Suppressor macrophage (primary cell): ENCODE measurements at places on chromosomes 5 and 9.

DNA sequence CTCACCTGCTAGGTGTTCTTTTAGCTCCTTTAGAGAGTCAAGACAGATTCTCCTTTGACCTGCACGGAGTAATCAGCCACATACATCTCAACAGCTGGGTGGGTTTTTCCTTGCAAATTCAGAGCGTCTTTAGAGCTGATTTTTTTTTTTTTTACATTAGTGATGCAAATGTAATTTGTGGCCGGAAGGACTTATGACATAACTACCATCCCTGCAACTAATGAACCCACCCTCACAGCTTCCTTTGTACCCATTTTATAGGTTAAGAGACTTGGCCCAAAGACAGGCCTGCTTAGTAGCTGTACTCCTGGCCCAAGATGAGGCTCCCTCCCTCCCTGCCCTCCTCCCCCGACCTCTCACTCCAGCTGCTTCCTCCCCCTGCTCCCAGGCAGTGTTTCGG is 69.9 kb upstream of the NIPAL4 start:
- DNase-seq: no peak

DNA sequence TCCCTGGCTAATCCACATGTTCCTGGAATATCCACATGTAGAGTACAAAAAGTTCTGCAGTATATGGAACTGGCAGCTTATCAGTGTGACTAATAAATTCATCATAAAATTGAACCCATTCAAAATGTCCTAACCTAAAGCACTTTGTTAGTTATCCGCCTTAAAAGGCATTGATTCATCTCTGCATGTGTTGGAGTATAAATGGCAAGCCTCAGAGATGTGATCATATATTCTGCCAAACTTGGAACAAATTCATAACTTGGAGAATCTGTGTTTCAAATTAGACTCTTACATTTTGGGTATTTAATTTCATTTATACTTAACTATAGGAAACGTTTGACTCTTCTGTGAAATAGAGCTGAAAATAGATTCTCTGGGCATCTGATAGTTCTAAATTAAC is 25.2 kb upstream of the NREP start:
- no peak for DNase-seq

- peak; percentile 67 for DNase-seq
Measured at GRCh38 chr9:126336736-126337325, 10.2 kb downstream of the MVB12B start.

DNA sequence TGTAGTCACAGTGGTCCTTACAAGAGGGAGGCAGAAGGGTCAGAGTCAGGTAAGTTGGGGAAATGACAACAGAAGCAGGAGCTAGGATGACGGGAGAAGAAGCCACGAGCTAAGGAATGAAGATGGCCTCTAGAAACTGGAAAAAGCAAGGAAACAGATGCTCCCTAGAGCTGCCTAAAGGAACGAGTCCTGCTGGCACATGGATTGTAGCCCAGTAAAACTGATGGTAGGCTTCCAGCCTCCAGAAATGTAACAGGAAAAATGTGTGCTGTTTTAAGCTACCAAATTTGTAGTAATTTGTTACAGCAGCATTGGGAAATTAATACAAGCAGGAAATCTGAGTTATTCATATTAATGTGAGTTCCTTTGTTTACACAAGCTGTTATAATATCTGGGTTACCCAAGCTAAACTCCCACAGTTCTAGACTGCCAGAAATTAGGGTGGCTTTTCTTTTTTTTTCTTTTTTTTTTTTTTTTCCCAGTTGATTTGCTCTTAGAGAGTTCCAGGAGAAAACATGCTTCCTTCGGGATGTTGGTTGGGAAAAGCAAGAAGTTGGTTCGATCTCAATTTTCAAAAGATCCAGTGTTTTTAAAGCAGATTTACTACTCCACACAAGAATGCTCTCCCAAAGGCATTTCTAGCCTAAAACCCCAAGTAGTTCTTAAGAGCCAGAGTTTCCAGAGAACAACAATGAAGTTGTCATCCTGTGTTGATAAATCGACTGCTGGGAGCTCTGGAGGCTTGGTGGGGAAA is 400.0 kb upstream of the SLC24A2 start:
- no peak for DNase-seq

DNA sequence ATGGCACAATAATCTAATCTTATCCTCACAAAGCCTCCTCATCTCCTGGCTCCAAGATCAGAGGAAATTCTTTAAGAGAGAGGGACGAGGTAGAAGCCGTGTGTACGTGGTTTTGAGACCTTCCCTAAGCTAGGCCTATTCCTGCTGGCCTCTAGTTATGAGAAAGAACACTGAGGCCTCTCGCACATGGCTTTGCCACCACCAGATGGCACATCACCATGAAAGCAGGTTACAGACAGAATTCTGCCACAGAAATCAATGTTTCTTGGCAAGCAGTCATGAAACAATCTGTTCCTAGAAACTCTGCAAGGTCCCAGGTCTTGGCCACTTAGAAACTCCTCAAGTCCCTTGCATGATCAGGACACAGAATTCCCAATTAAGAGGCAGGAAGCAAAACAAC is 268.2 kb upstream of the TAS2R1 start:
- peak; percentile 1 for DNase-seq

GRCh38 chr9:127633216-127633862 is 21.3 kb downstream of the STXBP1 start:
- no peak for DNase-seq

GRCh38 chr5:134564396-134564795 is 38.9 kb downstream of the JADE2 start:
- DNase-seq: no peak

DNA sequence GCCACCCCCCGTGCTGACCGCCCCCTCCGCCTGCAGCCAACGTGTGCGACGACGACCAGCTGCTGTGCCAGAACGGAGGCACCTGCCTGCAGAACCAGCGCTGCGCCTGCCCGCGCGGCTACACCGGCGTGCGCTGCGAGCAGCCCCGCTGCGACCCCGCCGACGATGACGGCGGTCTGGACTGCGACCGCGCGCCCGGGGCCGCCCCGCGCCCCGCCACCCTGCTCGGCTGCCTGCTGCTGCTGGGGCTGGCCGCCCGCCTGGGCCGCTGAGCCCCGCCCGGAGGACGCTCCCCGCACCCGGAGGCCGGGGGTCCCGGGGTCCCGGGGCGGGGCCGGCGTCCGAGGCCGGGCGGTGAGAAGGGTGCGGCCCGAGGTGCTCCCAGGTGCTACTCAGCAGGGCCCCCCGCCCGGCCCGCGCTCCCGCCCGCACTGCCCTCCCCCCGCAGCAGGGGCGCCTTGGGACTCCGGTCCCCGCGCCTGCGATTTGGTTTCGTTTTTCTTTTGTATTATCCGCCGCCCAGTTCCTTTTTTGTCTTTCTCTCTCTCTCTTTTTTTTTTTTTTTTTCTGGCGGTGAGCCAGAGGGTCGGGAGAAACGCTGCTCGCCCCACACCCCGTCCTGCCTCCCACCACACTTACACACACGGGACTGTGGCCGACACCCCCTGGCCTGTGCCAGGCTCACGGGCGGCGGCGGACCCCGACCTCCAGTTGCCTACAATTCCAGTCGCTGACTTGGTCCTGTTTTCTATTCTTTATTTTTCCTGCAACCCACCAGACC is 80.2 kb downstream of the NTNG2 start:
- peak; percentile 59 for DNase-seq

- DNase-seq: no peak
Measured at GRCh38 chr5:9118852-9119251, 427.0 kb downstream of the SEMA5A start.

DNA sequence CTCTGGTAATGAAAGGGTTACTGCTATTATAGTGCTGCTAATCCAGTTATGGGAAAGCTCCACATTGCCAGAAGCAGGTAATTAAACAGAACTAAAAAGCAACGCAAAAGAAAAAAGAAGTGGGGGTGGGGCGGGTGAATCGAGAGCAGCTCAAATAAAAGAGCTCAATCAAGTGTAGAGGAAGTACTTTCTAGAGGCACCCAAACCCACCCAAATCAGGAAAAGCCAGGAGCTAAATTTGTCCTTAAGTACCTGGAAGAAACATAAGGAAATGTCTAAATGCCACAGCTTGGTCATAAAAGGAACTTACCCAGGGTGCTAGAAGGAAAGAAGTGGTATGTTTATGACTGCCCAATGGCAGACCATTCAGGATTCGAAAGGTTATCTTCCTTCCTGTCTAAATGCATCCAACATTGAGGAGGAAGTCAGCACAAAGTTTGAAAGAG is 2.4 kb upstream of the RNF145 start:
- DNase-seq: peak; percentile 6

DNA sequence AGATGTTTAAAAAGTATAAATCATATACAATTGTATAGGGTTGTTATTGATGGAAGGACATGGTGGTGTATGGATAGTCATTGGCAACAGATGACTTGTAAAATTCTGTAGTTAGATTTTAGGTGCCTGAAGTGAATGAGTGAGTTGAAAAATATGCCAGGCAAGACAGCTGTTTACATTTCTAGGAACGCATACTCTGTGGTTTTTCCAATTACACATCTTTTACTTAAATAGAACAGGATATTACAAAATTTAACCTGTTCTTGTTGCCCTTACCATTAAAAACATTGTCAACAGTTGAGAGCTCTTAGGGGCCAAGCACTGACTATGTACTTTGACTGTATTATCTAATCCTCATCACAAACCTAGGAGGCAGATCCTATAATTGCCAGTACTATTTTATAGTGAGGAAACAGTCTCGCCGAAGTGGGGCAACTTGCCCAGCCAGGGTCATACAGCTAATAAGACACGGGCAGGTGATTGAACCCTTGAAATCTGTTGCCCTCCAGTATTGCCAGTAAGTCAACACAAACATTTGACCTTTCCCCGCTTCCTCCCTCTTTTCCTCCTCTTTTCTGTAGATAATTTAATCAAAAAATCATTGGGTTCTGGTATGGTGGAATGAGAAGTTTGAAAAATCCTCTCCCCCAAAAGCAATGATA is 88.6 kb downstream of the MACROH2A1 start:
- DNase-seq: no peak

DNA sequence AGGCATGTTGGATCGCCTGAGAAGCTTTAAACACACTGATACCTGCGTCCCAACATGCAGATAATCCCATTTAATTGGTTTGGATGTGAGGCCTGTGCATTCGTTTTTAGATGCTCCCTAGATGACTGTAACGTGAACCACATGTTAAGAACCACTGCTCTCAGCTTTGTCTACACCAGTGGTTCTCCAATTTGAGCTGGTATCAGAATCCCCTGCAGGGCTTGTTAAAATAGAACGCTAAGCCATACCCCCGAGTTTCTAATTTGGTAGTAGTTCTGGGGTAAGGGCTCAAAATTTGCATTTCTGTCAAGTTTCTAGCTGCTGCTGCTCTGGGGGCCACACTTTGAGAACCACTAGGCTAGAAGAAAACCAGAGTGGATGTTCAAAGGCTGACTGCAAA is 74.7 kb downstream of the S1PR3 start:
- DNase-seq: no peak

DNA sequence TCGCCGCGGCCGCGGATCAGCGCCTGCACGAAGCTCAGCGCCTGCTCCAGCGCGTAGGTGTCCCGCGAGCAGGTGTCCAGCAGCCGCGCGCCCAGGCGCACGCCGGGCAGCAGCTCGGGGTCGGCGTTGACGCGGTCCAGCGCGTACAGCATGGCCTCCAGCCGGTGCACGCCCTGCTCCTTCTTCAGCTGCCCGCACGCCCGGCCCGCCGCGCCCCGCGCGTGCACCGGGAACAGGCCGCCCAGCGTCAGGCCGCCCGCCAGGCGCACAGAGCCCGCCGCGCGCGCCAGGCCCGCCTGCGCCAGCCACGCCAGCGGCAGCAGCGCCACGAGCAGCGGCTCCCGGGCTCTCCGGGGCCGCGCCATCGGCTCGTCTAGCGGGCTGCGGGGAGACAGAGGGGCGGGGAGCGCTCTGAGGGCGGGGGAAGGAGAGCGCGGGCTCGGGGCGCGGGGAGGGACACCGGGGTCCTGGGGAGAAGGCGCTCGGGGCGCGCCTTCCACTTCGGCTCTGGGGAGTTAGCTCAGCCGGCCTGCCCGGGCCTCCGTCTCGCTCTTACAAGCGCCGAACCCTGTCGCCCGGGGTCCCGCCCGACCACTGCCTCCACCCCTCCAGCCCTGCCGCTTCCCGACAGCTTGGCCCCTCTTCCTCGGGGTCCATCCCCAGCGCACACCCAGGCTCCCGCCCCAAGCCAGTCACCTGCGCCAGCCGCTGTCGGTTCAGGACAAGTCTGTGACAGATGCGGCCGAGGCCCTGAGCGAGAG is at the start of gene GRM6:
GRM6 (minus strand) TSS at position 741 of the 761 bp plus-strand sequence; CDS start at position 365, 376 bp downstream.
- no peak for DNase-seq

GRCh38 chr5:142356716-142357468 is 32.1 kb upstream of the SPRY4 start:
- DNase-seq: peak; percentile 92

DNA sequence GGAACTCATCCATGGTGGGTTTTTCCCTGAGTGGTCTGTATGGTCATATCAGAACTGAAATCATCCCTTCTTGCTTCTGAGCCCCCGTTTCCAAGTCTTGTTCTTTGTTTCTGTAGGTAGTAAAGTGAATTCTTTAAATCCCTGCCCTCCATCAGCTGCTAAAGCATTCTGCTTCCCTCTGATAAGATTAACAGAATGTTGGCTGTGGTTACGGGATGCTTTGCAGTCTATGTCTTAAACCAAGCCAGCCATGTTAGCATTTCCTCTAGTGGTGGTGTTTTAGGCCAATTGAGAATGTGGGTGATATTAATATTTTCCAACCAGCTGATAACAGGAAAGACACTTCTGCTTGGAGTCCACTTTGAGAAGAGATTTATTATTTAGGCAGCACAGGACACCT is 22.0 kb upstream of the KCNIP1 start:
- DNase-seq: no peak

- DNase-seq: peak; percentile 94
Measured at GRCh38 chr5:55172937-55173686, at the start of gene CDC20B. TSS of gene CDC20B (minus strand) at chr5:55173177. CDS start at chr5:55173000, 177 bp downstream.

GRCh38 chr9:19286634-19287188 is 56.2 kb downstream of the DENND4C start:
- no peak for DNase-seq

DNA sequence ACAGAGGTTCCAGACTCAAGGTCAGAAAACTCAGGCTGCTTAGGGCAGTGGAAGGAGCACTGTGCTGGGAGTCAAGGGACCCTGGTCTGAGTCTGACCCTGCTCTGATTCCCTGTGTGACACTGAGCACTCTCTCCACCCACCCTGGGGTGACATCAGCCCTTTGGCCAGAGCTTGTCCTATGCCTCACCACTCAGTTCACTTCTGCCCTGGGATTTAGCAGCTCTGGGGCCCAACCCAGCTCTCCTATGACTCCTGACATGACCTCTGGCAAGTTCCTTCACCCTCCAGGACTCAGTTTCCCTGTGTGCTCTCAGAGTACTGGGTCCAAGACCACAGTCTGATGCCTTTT is 63.9 kb downstream of the FAM114A2 start:
- DNase-seq: peak; percentile 63

GRCh38 chr5:124398460-124398859 is 348.0 kb downstream of the ZNF608 start:
- no peak for DNase-seq

GRCh38 chr5:156704139-156704538 is 146.0 kb upstream of the PPP1R2B start:
- DNase-seq: no peak

DNA sequence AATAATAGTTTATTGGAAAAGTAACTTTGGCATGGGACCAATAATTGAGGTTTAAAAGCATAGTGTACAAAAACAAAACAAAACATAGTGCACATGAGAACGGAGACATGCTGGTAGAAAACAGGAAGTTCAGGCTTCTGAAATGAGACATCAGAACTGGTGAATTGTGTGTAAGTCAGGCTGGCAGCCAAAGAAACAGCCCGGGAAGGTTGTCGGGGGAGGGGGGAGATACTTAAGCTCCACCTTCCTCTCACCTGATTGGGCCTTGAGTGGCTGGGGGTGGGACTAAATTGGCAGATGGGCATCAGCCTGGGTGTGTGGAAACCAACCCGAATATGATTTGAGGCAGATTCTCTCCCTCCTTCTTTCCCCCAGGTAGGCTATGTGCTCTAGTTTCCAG is 256.3 kb downstream of the SMARCA2 start:
- peak; percentile 47 for DNase-seq

- no peak for DNase-seq
Measured at GRCh38 chr5:107425541-107426031, 245.2 kb downstream of the EFNA5 start.
